ENCODE measurements at places on chromosomes 5 and 9. TPM values are rescaled to one million over a fixed set of nuclear protein-coding genes. Genes with fewer than 3 reads are reported as not detected.

DNA sequence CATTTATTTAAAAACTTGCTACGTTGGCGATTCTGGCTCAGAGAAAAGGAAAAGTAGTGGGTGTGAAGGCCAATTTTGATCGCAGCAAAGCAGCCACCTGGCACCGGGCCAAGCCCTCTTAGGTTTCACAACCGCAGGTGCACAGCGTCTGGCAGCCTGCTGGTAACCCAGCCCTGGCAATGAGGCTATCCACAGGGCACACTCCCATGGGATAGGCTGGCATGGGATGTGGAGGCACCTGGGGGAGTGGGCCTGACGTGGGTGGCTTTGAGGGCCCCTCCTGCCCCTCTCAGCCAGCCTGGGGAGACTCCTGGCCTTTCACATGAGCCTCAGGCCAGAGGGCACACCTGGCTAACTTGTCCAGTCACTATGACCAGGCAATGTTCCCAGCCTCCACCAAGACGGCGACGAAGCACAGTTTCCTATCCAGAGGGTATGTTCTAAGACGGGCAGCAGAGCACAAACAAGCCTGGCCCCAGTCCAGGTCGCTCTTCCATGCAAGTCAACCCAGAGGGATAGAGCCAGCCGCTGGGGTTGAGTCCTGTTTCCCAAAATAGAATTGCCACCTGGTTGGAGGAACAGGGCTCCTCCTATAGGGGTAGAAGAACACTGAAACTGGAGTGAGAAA is 19.0 kb downstream of the CMBL start:
- DNase-seq = peak; percentile 87

AGXT2 gene
- total RNA-seq = not detected

GRCh38 chr9:90095682-90096081 is 490.9 kb downstream of the GADD45G start:
- no peak for DNase-seq

HACD4 gene
- total RNA-seq = 7.1 TPM

DNA sequence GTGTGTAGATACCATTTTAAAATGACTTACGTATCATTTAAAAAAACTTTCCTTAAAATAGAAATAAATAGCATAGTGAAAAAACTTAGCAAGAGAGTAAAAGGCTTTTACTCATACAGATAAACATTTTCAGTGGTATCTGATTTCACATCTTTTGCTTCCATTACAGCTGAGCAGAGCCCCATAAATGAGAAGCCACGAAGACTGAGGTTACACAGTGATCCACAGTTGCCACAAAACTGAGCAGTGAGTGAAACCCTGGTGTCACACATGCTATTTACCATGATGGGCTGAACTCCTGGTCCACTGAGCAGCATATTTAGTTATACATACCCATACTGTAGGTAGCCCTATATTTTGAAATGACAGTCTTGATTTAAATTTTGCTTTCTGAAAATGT is 401.2 kb downstream of the KIAA0825 start:
- no peak for DNase-seq

SLC36A3 gene
- not detected for total RNA-seq

DNA sequence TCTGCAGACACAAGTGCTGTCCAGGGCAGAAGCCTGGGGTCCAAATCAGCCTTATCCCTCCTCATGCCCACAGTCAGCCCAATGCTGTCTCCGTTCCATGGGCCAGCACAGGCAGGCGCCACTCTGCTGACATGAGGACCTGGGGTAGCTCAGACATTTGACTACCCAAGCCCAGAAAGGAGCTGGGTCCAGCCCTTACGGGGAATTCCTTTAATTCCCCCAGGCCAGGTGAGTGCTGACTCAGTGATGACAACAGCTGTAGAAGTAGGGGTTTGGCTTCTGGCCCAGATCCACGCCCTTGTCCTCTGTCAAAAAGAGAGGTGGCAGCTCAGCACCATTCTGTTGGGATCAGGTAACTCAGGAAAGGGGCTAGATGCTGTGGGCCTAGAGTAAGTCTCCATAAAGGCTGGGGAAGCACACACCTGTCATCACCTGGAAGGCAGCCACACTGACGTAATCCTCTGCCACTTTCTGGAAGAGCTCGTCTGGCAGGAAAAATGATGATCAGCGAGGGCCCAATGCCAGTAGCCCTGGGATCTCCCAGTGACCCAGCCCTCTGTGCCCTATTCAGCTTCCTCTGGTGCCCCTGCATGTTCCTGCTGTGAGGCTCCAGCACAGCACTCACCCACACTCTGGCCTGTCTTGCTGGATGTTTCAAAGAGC is 1.9 kb downstream of the RAB24 start:
- no peak for DNase-seq

DNA sequence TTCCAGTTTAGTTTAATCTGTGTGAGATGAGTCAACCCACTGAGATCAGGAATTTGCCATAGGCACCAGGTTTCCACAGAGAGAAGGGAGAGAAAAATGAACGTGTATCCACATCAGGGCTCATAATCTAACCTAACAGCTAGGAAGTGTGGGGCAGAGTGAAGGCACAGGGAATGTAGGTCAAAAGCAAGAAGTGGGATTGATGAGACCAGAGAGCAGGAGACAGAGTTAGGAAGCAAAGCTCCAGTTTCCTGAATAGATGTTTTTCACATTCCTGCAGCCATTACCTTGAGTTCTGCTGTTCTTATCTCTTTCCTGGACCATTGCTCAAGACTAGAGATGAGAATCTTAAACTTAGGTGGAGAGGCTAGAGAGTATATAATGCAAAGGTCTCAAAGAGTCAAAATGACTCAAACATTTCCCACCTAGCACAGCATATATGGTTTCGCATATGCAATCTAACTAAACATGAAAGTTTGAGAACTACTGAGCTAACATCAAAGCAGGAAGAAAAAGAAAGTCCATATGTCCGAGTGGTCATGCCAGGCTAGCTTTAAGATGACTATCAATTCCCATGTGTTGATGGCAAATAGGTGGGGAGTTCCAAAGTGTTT is 41.1 kb upstream of the GNAQ start:
- DNase-seq = no peak

CCDC192 gene
- 0.76 TPM for total RNA-seq

ANKRD34B gene
- total RNA-seq = 0.14 TPM

- DNase-seq = no peak
Observed at GRCh38 chr9:16585591-16585990, 284.9 kb downstream of the BNC2 start.

TRIM7 gene
- 6.3 TPM for total RNA-seq

DNA sequence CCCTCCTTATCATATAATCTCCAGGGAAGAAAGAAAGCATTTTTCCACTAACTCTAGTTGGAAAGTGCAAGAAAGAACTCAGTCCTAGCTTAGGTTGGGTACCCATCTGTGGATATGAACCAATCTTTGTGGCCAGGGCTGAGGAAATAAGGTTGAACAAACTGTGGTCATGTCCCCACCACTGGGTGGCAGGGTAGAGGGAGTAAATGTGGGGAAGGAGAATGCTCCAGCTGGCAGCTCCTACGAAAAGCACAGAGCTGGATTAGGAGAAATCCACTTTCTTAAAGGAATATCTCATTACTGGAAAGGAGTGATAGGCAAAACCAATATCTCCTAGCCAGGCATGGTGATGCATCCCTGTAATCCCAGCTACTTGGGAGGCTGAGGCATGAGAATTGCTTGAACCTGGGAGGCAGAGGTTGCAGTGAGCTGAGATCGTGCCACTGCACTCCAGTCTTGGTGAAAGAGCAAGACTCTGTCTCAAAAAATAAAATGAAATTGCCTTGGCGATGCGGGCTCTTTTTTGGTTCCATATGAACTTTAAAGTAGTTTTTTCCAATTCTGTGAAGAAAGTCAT is 175.1 kb downstream of the CCDC192 start:
- no peak for DNase-seq

PCDHA9 gene
- total RNA-seq = 1.2 TPM

- no peak for DNase-seq
Observed at GRCh38 chr5:145243016-145243415, 592.1 kb downstream of the PRELID2 start.

DNA sequence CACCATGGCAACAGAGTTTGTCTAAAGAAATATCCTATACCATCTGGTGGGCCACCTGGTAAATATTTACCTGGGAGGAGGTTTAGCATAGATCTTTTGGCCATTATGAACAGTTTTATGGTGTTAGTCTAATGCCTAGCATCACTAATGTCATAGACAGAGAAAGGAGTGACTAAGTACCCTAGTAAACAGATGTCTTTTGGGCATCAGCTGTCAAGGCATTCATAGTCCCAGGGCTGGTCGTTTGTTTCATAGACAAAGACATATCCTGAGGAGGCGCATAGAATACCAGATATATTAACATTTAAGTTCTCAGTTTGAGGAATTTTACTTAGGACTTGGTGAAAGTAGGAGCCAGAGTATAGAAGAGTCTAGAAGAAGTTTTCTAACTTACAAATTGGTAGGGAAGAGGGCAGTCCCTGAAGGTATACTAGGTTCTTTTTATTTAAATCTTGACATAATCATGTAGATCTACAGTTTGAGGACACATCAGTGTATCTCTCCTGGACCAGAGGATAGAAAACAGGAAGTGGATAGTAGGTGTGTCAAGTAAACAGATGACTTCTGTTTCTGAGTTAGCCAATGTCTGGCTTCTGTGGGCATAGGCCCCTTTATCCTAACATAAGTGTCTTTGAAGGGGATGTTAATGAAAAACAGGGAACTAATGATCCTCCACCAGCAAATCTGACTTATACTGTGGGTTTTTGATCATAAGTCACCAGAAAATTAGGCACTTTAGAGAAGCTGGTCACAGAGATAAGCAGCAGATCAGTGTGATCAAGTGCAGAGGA is 105.0 kb upstream of the PRSS3 start:
- DNase-seq = no peak

DNA sequence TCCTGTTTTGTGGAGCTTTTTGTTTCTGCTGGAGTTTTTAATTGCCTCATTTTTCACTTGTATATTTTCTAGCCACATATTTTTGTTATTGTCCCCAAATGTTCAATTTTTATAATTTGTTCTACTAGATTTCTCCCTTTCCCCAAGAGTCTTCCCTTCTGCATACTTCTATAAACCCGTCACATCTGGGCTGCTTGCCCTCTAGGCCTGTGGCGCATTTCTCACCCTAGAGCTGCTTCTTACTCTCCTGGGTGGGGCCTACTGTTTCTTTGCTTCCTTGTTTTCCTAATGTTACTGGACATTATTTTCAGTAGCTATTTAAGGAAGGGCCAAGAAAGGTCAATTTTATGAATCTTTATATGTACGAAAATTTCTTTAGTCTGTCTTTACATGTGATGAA is 51.5 kb downstream of the NXNL2 start:
- no peak for DNase-seq

DNA sequence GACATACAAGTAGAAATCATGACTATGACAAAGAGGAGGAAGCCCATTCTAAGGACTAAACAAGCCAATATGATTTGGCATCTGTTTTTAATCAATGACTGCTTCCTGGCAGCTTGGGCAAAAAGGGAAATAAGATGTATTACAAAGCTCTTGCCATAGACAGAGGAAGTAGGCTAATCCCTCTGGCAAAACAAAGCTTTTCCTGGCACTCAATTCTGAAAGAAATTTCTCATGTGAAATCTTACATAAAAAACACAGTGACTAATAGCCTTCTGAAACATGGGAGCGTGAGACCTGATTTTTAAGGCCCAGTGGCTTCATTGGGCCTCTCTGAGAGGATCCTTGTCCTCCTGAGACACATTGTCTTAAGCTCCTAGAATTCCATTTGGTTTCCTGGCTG is 93.6 kb downstream of the COL23A1 start:
- no peak for DNase-seq

- DNase-seq = no peak
Observed at GRCh38 chr5:142202282-142202681, 93.7 kb downstream of the NDFIP1 start.

DNA sequence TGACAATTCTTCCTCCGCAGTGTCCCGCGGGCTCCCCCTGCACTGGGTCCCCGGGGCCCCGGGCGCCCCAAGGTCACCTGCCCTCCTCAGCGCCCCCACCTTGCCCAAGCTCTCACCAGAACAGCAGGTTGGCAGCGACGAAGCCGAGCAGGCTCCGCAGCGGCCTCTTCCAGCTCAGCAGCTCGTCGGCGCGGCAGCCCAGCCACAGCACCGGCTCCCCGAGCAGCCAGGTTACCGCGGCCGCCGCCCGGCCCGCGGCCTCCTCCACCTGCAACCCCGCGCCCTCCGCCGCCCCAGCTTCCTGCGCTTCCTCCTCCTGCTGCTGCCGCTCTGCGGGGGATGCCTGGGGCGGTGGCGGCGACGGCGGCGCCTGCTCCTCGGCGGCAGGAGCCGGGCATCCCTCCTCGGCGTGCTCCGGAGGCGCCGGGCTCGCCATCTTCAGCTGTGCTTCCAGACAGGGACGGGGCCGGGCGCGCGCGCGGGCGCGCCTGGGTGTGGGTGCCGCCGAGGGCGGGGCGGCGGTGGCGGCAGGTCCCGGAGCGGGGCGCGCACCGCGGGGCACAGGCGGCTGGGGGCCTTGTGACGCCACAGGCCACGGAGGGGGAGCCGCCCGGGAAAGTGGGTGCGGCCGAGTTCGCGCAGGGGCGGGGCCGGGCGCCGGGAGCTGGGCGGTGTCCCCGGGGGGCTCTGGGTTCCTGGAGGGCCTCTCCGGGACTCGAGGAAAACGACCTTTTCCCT is at the start of gene RETREG1:
Gene RETREG1, minus strand, starts transcription at position 462 of the 738 bp plus-strand sequence. Its CDS starts 26 bp downstream, at position 436.
- DNase-seq = peak; percentile 96

GRCh38 chr5:171578829-171579491 is 159.5 kb downstream of the FGF18 start:
- peak; percentile 54 for DNase-seq

OR1Q1 gene
- not detected for total RNA-seq

SPARC gene
- 1,553 TPM for total RNA-seq

IGFBPL1 gene
- total RNA-seq = not detected

SLC6A7 gene
- total RNA-seq = not detected

CER1 gene
- total RNA-seq = not detected

DMRT2 gene
- 0.79 TPM for total RNA-seq

DNA sequence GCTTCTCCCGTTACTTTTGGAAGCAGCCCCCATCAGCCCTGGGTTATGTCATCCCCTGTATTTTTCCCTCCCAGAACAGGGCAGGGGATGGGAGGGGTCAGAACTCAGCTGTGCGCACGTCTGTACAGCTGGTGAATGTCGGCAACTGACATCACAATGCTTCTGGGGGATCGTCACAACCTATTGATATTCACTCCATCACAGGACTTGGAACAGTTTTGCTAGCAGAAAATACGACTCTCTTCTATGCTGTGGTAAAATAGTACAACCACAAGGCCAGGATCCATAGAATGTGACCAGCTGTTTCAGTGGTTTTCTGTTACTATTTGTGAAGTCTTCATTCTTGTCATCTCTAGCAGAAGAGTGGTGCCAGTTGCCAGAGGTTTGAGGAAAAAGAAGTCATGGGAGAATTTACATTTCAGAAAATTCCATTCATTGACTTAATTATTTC is 77.1 kb upstream of the KLF4 start:
- DNase-seq = no peak

DNA sequence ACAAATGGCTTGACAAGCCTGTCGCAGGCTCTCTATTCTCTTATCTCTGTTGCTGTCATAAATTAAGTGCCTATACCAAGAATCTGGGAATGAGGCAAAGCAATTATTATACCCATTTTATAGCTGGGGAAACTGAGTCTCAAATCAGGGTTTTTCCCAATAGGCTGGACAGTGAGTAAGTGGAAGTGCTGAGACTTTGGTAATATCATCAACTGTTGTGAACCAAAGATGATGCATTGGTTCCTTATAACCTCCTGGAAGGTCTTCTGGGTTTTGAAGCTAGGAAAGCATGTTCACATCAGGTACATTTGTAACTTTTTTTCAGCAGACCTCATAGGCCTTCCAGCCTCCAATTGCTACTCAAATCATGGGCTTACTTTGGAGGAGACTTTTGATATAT is 25.6 kb upstream of the ZCCHC7 start:
- DNase-seq = no peak

- DNase-seq = no peak
Observed at GRCh38 chr9:121868626-121869025, 217.2 kb downstream of the DAB2IP start.

Data from upper lobe of left lung (tissue), 6 donors.